ENCODE measurements at places on chromosomes 11 and 22. TPM values are rescaled to one million over a fixed set of nuclear protein-coding genes. Genes with fewer than 3 reads are reported as not detected.

DNA sequence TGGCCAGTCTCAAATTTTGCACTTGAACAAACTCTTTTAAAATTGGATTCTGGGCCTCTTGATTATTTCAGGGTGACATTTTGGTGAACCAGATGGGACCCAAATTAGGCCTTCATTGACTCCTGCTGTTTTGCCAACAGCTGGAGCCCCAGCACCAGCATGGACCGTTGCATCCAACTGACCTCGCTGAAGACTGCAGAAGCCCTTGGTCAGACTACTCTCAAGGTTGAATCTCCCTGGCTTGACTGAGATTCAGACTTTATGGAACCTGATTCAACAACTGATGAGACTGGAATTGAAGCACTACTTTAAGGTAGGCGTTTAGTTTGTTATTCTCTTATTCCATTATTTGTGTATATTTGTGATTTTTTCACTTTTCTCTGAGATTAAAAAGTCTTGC, 41.7 kb downstream of the NARS2 start:
- no peaks in the 10 kb centered on the region for H3K27me3 ChIP-seq
- H3K36me3 ChIP-seq = no peaks in the 10 kb centered on the region
- no peak for DNase-seq
- no peak overlapping the region for H3K27ac ChIP-seq

DNA sequence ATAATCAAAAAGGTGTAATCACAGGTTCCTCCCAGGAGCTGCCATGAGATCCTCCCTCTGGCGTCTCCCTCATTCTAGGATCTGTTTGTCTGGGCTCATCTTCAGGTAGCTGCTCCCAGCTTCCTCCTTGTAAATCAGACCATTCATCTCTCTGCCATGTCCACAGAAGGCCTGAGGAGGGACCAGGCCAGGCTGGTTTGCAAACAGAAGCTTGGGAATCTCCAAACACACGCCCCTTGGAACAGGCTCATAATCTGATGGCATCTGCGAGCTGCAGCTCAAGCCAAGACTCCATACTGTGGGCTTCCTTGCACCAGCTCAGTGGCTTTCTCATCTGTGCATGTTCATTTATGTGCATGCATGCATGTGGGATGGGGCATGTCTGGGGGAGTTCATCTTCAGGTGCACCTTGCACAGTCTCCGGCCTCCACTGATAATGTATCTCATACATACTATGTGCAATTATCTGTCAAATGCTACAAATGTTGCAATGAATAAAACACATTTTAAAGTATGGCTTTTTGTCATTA, 134.9 kb downstream of the NXPE2 start:
- H3K27ac ChIP-seq = no peak overlapping the region
- H3K27me3 ChIP-seq = no peaks in the 10 kb centered on the region
- H3K4me1 ChIP-seq = no peaks in the 10 kb centered on the region
- no peaks in the 10 kb centered on the region for H3K36me3 ChIP-seq

- H3K27me3 ChIP-seq = no peaks in the 10 kb centered on the region
- no peak overlapping the region for H3K27ac ChIP-seq
- no peak overlapping the region for H3K4me3 ChIP-seq
- no peaks in the 10 kb centered on the region for H3K4me1 ChIP-seq
- no peaks in the 10 kb centered on the region for H3K36me3 ChIP-seq
Observed at GRCh38 chr11:130546901-130547694, 98.7 kb downstream of the ADAMTS15 start.

- no peak overlapping the region for H3K27ac ChIP-seq
- no peaks in the 10 kb centered on the region for H3K4me1 ChIP-seq
- no peaks in the 10 kb centered on the region for H3K27me3 ChIP-seq
- no peaks in the 10 kb centered on the region for H3K36me3 ChIP-seq
- DNase-seq = no peak
Observed at GRCh38 chr11:71948314-71949027, 19.6 kb downstream of the RNF121 start.

- H3K27me3 ChIP-seq = no peaks in the 10 kb centered on the region
- H3K27ac ChIP-seq = no peak overlapping the region
Observed at GRCh38 chr11:133249065-133249464, 283.2 kb downstream of the OPCML start.

DNA sequence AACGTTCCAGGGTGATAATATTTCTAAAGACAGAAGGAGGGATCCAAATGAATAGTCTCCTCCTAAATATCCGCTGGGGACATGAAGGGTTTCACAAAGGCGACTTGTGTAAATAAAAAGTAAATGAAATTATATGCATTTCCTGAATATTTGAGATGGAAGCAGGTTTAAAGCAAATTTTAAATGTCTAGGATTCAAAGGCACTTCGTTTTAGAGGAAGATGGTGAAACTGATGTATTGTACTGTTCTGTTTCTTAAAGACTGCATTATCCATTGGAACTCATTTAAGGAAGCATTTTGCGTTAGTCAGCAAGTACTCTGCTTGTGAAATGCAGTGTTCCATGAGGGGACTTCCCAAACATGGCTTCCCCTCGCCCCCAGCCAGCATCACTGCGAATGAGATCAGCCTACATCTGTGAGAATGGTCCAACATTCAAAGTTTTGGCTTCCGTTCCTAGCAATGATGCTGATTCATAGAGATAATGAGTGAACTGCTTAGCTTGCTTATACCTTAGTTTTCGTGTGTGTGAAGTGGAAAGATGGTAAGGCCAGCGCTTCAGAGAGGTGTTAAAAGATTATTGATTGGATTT, 1.5 kb downstream of the RAB39A start:
- H3K4me3 ChIP-seq = no peak overlapping the region
- H3K36me3 ChIP-seq = no peaks in the 10 kb centered on the region
- H3K27ac ChIP-seq = no peak overlapping the region
- no peak for DNase-seq

DNA sequence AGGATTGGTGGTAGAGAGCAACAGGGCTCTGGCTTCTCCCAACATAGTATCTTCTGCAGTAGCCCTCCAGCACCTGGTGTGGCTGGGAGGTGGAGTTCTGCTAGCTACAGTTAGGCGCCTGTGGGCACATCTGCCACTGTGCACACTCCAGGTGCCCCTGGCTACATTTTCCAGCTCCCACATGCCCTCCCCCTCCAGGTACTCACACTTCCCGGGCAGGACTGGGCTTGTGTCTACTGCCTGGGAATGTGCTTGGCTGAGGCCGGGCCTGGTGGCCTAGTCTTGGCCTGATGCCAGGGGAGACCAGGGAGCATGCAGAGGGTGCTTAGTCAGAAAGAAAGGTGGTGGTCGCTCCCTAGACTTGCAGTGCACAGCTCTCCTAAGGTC, 15.8 kb downstream of the PHLDB1 start:
- no peak overlapping the region for H3K27ac ChIP-seq
- H3K27me3 ChIP-seq = no peaks in the 10 kb centered on the region
- no peaks in the 10 kb centered on the region for H3K36me3 ChIP-seq
- peaks cover 4% of the 10 kb centered on the region for H3K4me1 ChIP-seq
- no peak overlapping the region for H3K4me3 ChIP-seq

DNA sequence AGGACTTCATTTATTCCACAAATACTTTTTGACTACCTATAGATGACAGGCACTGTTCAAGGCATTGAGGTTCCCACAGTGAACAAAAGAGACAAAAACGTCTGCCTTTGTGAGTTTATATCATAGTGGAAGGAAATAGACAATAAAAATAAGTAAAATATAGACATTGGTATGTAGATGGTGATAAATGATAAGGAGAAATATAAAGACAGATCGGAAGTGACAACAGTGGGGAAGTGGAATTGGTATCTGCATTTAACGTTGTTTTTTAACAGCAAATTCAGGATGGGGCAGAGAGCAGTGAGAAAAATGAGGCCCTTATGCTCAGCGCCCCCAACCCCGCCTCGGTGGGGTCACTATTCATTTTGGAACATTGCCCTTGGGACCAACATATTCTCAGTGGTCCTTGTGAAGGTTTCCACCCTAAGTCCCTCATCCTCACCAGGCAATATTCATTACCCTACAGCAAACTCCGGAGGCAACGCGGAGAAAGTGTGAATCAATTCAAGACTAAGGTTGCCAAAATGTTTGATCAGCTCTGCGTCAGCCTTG, 627 bp upstream of the PEX26 start:
- no peak for DNase-seq
- peak overlapping the region; percentile 80 for H3K27ac ChIP-seq
- H3K36me3 ChIP-seq = no peaks in the 10 kb centered on the region
- peak overlapping the region; percentile 96 for H3K4me3 ChIP-seq

DNA sequence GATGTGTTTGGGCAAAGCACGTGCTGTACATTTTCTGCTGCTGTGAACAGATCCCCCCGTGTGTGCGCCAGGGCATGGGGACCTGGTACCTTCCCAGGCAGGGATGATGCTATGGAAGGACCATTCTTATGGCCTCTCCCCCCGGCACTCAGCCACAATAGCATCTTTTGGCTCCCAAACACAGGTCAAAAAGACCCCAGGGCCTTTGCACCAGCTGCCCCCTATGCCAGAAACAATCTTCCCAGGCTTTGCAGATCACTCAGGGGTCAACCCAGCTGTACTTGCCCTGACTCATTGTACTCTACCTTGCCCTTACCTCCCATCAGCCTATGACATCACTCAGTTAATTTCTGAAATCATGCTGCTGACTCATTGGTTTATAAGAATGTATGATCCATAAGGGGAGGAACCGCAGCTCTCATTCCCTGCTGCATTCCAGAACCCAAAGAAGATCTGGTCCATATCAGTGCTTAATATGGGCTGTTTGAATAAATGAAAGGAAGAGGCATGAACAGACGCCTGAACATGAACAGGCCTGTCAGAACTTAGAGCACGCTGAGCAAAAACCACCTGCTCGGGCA, 100.7 kb downstream of the CELSR1 start:
- no peaks in the 10 kb centered on the region for H3K36me3 ChIP-seq
- no peak overlapping the region for H3K27ac ChIP-seq
- peaks cover 10% of the 10 kb centered on the region for H3K4me1 ChIP-seq
- no peak overlapping the region for H3K4me3 ChIP-seq
- DNase-seq = no peak

- no peaks in the 10 kb centered on the region for H3K27me3 ChIP-seq
- DNase-seq = no peak
- no peak overlapping the region for H3K27ac ChIP-seq
- H3K4me3 ChIP-seq = no peak overlapping the region
- no peaks in the 10 kb centered on the region for H3K36me3 ChIP-seq
Observed at GRCh38 chr11:2570841-2571597, 126.2 kb downstream of the KCNQ1 start.

DNA sequence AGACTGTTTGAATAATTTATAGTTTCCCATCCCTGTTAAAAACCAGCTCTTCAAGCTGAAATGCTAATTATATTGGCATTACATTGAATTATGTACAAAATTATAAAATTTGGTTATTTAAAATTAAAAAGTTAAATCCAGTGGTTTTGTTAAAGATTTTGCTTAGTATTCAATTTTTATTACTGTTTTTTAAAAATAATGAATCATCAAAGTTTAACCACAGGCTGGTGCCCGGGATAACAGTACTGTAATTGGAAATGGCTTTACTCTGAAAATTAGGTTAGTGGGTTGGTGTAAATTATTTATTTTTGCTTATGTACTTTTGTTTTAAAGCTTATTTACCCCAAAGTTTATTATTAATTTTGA, 45.4 kb upstream of the WEE1 start:
- no peak overlapping the region for H3K4me3 ChIP-seq
- H3K27ac ChIP-seq = no peak overlapping the region
- no peaks in the 10 kb centered on the region for H3K36me3 ChIP-seq
- DNase-seq = no peak

DNA sequence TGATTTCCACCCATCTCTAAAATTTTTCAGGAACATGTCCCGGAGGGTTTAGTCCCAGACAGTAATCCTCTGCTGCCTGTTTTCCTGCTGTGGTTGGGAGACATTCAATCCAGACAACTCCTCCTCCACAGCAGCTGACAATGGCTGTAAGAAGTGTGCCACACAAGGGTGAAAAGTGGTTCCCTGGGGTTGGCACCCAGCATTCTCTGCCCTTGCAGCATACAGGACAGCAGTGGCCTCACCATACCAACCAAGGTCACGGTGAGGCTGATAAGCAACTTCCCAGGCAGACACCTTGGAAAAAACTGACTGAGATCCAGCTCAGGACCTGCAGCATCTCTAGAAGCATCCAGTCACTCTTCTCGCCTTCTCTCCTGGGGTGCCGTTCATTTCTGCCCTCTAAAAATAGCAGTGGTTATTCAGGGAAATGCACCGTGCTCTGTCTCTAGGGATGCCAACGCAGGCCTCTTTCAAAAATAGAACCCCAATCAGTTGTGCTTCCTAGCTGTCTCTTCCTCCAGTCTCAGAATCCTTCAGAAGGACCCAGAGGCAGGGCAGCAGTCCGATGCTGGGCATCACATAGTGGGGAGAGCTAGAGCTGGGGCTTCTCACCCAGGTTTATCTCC, 241.0 kb downstream of the TENM4 start:
- H3K4me3 ChIP-seq = no peak overlapping the region
- no peaks in the 10 kb centered on the region for H3K4me1 ChIP-seq
- no peak overlapping the region for H3K27ac ChIP-seq
- DNase-seq = no peak
- H3K27me3 ChIP-seq = no peaks in the 10 kb centered on the region

DNA sequence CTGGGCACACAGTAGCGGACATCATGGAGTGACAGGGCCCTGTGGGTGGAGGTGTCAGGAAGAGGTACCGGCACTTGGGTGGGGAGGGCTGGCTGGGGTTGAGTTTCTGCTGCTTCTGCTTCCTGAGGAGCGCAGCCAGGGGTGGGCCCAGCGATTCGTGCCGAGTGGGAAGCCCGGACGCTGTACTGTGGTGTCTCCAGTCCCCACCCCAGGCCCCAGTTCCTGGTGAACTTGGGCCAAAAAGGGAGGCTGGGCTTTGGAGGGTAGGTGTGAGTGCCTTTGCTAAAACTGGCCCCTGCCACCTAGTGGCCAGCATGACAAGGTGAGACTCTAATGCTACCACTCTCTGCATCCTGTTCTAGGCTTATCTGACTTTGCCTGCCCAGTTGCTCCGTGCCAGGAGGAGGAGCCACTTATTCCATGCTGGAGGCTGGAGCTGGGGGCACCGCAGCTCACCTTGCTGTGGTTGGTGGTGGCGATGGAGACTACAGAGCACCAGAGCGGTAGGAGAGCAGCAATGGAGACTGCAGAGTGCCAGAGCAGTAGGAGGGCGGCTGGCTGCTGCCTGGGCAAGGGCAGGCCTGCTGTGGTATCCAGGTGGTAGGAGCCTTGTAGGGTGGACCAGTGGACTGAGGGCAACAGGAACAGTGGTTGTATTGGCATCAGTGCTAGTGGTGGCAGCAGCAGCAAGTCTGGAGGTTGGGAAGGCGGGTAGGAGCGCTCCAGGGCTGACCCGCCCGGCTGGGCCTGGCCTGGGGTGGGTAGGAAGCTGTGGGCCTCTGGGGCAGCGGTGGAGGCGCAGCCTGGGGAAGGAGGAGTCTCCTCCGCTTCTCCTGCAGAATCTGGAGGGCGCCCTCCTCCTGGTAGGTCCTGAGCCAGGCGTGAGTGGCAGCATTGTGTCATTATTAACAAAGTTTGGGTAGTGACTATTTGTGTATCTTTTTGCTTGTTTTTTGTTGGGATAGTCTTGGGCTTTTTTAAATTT, 2.2 kb upstream of the RFPL2 start:
- H3K4me3 ChIP-seq = no peak overlapping the region
- peaks cover 2% of the 10 kb centered on the region for H3K4me1 ChIP-seq
- no peaks in the 10 kb centered on the region for H3K36me3 ChIP-seq

- no peak for DNase-seq
- H3K4me1 ChIP-seq = no peaks in the 10 kb centered on the region
- no peak overlapping the region for H3K27ac ChIP-seq
- H3K36me3 ChIP-seq = no peaks in the 10 kb centered on the region
- H3K27me3 ChIP-seq = no peaks in the 10 kb centered on the region
- no peak overlapping the region for H3K4me3 ChIP-seq
Observed at GRCh38 chr11:22582151-22582410, 43.5 kb downstream of the FANCF start.

The OR2AG2 gene
- total RNA-seq = not detected

The EMSY gene
- 35.5 TPM for total RNA-seq

The LRFN4 gene
- 5.2 TPM for total RNA-seq

The TSGA10IP gene
- total RNA-seq = not detected

The NCAPH2 gene
- total RNA-seq = 74.3 TPM

The CABP4 gene
- total RNA-seq = 2.5 TPM

The NLRP10 gene
- not detected for total RNA-seq

All from naive thymus-derived CD4-positive, alpha-beta T cell (primary cell).